Smooth muscle cell of the brain vasculature (primary cell): ENCODE measurements at places on chromosomes 13 and 19.

GRCh38 chr19:38145623-38146022 lies 78.4 kb downstream of the DPF1 start:
- no peak for DNase-seq

- no peak for DNase-seq
Measured at GRCh38 chr19:10871711-10872545, 575 bp downstream of the CARM1 start.

DNA sequence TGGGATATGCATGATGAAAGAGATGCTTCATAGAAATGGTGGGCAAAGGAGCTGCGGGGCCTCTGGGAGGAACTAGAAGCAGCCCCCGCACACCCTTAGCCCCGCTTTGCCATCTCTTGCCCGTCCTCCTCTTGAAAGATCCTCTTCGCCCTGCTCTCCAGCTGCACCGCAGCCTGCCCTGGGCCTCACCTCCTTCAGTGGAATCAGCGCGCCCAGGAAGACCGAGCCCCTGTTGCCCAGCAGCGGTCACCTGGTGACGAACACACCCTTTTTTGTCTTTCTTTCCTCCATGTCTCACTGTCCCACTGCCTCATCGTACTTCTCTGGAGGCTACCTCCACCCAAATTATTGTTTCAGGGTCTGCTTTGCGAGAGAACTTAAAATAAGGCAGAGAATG lies 807.6 kb downstream of the UQCRFS1 start:
- no peak for DNase-seq

GRCh38 chr19:46411925-46412649 lies 1.3 kb downstream of the CCDC8 start:
- DNase-seq, result no peak

GRCh38 chr19:4829001-4829712 lies 2.4 kb downstream of the TICAM1 start:
- no peak for DNase-seq

DNA sequence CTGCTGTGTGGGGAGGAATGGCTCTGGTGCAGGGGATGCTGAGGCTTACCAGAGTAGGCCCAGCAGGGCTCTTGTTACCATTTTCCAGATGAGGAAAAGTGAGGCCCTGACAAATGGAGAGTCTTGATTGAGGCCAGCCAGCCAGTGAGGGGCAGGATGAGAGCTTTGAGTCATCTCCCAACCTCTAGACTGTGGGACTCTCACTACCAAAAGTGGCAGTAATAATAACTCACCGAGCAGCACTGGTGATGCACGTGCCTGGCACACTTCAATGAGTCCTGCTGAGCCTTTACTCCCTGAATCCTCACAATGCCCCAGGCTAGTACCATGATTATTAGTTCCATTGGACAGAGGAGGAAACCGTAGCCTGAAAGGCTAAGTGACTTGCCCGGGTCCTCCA lies 7.8 kb downstream of the CIC start:
- DNase-seq, result no peak

GRCh38 chr13:101520672-101521071 lies 68.2 kb downstream of the ITGBL1 start:
- no peak for DNase-seq

- DNase-seq, result no peak
Measured at GRCh38 chr13:78160793-78161192, 242.2 kb upstream of the EDNRB start.

GRCh38 chr19:21586311-21587116 lies 81.1 kb downstream of the ZNF429 start:
- DNase-seq, result no peak

DNA sequence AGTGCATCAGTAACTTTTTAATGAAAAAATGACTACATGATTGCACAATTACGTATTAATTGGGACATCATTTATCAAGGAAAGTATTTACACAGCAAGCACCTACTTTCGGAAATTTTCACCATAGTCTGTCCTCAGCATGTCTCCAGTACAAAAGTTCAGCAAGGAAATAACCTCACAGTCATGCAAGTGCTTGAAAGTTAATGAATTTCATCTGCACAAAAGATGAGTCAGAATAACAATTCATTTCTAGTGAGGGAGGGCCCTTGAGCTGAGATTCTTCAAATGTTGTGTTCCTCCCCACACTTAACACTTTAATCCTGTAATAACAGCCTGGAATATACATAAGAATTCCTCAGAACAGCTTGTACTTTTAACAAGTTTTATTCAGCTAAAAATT lies 49.0 kb upstream of the OXGR1 start:
- peak; percentile 75 for DNase-seq

DNA sequence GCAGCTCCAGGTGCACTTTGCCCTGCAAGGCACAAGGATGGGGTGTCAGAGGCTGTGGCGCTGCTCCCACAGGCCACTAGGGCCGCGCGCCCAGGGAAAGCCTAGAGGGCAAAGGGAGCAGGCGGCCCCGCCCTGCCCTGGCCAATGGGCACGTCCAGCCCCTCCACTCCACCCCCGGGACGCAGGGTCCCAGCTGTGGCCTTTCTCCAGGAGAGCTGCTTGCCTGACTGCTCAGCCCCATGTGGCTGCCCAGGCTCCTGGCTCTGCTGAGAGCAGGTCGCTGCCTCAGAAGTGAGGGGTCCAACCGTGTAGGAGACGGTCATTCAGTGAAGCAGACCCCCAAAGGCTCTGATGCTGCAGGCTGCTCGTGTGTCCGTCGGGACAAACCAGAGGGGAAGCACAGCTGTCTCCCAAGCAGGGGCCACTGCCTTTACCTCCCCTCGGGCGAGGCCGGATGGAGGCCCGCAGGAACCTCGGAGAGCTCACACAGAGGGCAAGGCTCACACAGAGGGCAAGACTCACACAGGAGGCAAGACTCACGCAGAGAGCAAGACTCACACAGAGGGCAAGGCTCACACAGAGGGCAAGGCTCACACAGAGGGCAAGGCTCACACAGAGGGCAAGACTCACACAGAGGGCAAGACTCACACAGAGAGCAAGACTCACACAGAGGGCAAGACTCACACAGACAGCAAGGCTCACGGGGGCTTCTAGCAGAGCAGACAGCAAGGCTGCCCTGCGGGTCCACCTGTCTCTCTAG lies 56.2 kb upstream of the C13orf46 start:
- no peak for DNase-seq

- DNase-seq, result no peak
Measured at GRCh38 chr13:48985756-48986155, 10.0 kb downstream of the FNDC3A start.

DNA sequence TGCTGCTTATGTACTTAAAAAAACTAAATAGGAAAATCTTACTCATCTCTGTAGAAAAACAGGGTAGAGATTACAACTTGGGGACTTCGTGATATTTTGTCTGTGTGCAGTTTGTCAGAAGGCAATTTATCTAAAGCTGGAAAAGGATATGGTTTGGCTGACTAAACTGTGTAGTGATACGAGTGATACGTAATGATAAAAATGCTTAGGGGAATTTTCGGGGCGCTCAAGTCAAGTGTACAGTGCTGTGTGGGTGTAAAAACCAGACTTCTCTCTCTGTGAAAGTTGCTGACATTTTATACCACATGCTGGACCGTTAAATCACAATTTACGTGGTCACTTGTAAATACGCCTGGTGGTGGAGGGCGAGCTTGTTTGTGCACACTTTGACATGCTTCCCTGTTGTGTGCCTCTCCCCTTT lies 221.7 kb downstream of the KCNRG start:
- DNase-seq, result no peak

DNA sequence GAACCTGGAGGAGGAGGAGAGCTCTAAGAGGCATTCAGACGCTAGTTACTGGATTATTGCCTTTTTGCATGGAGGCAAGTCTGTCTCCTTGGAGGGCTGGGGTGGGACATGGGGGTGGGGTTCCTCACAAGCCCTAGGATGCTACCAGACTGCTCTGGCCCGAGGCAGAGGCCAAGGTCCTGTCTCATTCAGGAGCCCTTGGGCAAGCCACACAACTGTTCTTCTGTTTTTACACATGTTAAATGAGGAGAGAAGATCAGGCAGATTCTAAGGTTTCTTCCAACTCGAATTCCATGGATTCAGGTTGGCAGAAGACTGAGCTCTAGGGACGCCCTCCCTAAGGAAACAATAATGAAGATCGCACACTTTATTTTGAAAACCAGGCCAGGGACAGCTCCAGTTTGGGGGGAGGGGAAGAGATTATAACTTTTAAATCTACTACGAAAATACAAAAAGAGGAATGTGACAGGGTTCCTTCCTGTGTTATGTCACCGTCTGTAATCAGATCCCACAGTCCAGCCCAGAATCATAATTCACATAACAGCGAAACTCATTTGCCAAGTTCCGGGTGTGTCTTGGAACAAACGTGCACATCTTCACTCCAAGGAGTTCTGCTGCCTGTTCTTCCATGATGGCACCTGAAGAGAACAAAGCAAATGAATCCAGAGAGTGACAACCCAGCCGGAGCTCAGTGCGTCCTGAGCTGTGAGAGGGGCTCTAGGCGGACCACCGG lies 25.2 kb downstream of the IL17D start:
- DNase-seq, result no peak

DNA sequence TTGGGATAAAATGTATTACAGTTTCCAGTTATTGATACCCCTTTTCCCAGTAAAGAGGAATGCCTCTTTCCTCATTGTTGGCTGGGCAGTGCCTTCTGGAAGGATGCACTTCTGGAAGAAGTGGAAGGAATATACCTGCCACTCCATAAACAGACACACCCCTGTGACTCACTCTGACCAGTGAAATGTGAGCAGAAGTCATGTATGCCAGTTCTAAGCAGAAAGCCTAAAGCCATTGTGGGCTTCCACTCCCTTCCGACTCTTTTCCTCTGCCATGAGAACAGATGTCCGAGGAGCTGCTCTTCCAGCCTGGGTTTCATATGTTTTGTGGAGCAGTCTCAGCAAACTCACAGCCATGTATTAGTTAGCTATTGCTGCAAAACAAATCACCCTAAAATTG lies 166.1 kb upstream of the SERP2 start:
- DNase-seq, result no peak

DNA sequence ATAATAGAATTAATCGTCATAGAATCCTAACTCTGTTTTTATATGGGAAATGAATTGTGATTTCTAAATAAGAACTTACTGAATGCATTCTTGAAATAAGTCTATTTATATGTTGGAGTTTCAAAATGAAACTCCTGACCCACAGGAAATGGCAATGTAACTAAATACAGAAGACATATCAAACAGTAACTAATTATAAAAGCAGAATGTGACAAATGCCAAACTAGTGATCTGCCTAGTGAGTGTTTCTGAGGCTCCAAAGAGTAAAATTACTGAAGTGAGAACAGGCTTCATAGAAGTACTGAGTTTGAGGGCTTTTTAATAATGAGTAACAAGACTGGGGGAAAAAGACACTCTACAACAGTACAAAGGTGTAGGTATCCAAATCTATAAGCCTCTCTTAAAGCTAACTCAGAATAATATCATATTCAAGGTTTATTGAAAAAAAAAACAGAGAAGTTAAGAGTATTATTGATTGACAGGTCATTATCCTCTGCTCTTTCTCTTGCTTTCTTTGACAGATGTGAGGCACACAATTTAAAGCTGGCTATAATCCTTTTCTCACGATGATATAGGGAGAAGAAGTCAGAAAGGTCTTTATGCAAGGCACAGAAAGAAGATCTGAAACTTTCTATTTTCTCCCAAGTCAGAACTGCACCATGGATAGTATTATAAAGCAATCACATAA lies 17.4 kb upstream of the ATXN8OS start:
- no peak for DNase-seq

DNA sequence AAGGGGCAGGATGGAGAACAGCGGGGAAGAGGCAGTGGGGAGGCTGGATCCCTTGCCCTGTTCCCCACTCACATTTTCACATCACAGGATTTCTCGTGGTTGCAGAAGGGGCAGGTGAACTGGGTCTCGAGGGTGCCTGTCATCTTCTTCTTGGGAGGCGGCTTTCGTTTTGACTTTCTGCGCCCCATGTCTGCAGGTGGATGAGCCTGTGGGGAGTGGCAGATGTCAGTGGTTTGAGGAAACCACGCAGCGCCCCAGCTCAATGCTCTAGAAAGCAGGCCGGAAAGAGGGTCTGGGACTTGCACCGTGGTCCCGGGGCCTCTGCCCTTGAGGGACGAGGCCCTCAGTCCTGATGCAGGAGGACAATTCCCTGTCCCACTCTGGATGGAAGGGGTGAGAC lies 4.9 kb downstream of the ELOF1 start:
- no peak for DNase-seq

DNA sequence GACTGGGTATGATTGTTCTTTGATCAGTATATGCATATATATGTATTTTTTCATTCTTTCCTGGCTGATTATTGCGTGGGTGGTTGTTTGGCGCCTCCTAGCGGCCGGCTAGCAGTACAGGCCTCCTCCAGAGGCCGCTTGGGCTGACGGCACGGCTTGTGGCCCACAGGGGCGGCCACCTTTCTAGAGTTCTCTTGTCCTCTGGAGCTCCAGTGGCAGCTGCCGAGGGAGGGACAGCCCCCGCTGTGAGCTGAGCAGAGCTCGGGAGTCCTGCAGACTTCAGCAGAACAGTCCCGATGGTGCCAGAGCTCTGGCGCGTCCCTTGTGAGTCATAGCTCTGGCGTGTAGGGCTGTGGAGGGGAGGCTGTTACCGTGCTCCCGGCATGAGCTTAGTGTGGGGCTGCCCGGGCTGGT lies 22.5 kb upstream of the ZNF429 start:
- DNase-seq, result no peak

GRCh38 chr19:30224689-30225606 lies 147.2 kb upstream of the ZNF536 start:
- DNase-seq, result no peak

GRCh38 chr19:38632476-38633213 lies 13.7 kb downstream of the EIF3K start:
- no peak for DNase-seq

- DNase-seq, result no peak
Measured at GRCh38 chr13:48160606-48161278, 65.8 kb upstream of the MED4 start.

GRCh38 chr13:43831088-43831487 lies 44.3 kb upstream of the ENOX1 start:
- no peak for DNase-seq

- DNase-seq, result no peak
Measured at GRCh38 chr19:54612428-54612827, 17.9 kb upstream of the LILRB1 start.

DNA sequence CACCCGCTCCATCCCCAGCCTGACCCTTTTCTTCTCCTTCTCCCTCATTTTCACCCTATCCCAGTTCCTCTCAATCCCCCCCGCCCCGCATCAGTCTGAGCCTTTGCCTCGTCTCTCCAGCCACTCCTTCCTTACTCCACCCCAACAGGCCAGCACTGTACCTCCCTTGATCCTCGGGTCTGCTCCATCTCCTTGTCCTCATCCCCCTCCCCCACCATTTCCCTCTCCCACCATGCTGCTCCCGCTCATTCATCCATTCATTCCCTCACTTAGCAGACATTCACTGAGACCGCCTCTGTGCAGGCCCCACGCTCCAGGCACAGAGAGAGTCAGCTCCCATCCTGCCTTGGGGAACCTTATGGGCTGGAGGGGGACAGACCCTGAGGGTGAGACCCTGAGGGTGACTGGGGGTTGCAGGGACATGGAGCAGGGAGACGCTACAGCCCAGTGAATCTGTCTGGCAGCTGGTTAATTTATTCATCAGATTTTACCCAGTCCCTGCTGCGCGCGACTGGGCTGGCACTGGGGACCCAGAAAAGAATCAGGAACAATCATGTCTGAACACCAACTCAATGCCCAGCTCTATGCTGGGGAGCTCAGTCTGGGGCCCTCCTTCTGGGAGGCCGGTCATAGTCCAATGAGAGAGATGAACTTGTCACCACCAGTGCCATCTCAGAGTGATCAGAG lies 881 bp downstream of the ARHGAP33 start:
- no peak for DNase-seq
